Ascending aorta (tissue), 2 donors: ENCODE measurements at places on chromosomes 16 and 17. TPM values are rescaled to one million over a fixed set of nuclear protein-coding genes. Genes with fewer than 3 reads are reported as not detected.

TBC1D3I gene
- total RNA-seq = not detected

- no peak overlapping the region for H3K27ac ChIP-seq
- no peak for DNase-seq
- H3K4me1 ChIP-seq = peaks cover 10% of the 10 kb centered on the region
- no peaks in the 10 kb centered on the region for H3K36me3 ChIP-seq
Observed at GRCh38 chr17:55242476-55242875, 22.3 kb upstream of the HLF start.

- peaks cover 48% of the 10 kb centered on the region for H3K36me3 ChIP-seq
- H3K4me3 ChIP-seq = no peak overlapping the region
- no peak overlapping the region for H3K27ac ChIP-seq
- no peak for DNase-seq
- H3K4me1 ChIP-seq = peaks cover 12% of the 10 kb centered on the region
Observed at GRCh38 chr17:81888105-81888987, 3.0 kb downstream of the ALYREF start.

DNA sequence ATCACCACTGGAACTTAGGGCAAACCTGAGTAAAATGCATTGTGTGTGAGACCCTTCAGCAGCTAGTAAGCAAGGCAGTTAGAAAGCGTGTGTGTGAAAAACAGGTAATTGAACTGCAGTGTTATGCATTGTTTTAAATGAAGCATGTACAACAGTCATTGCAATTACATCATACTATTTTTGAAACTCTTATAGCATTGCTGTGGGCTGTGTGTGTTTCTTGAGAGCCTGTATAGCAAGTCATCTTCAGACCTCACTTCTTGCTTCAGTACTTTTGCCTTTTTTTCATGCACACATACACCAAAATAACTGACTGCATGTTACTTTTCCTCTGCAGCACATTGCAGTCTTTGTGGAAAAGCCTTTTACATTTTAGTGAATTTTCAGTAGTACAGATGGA is 19.2 kb downstream of the PTRH2 start:
- H3K36me3 ChIP-seq = peaks cover 86% of the 10 kb centered on the region
- H3K27ac ChIP-seq = no peak overlapping the region
- no peaks in the 10 kb centered on the region for H3K27me3 ChIP-seq
- H3K4me1 ChIP-seq = no peaks in the 10 kb centered on the region
- no peak for DNase-seq

DNA sequence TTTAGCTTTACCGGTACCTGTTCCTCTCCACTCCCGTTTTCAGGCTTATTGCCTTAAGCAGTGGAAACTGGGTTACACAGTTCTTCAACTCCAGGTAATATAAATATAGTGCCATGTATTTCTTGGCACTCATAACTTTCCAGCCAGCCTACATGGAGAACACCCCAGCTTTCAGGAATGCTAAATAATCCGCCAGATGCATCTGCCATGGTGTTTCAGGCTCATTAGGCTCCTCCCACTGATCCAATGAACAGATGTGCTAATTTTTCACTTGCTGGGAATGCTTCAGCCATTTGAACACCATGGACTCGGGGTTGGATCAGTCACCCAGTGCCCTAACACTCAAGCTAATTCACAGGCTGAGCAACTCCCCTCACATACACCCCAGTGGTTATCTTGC is 4.6 kb downstream of the ANKFN1 start:
- no peak overlapping the region for H3K27ac ChIP-seq
- no peaks in the 10 kb centered on the region for H3K27me3 ChIP-seq
- no peak for DNase-seq
- no peaks in the 10 kb centered on the region for H3K36me3 ChIP-seq
- no peaks in the 10 kb centered on the region for H3K4me1 ChIP-seq
- no peak overlapping the region for H3K4me3 ChIP-seq

DNA sequence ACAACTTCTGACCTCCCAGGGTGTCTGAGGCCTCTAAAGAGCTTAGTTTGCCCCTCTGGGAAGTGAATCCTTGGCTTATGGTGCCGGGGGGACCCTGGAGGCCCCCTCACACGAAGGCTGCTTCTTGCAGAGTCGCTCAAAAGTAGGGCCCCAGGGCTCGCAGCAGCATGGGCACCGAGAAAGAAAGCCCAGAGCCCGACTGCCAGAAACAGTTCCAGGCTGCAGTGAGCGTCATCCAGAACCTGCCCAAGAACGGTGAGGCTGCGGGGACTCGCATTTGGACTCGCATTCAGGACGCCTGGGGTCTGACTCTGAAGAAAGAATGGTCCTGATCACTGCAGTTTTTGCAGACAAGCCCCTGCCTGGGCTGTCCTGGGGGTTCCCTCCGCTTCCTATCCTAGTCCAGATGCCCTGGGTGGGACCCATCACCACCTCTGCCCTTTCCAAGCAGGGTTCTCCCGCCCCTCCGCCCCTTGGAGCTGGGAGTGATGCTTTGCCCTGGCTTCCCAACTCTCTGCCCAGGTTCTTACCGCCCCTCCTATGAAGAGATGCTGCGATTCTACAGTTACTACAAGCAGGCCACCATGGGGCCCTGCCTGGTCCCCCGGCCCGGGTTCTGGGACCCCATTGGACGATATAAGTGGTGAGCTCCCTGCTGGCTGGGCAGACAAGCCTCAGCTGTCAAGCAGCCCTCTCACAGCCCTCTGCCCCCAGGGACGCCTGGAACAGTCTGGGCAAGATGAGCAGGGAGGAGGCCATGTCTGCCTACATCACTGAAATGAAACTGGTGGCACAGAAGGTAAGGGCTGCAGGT is 698 bp downstream of the ACBD4 start:
- H3K36me3 ChIP-seq = no peaks in the 10 kb centered on the region
- DNase-seq = no peak
- H3K27me3 ChIP-seq = no peaks in the 10 kb centered on the region

DNA sequence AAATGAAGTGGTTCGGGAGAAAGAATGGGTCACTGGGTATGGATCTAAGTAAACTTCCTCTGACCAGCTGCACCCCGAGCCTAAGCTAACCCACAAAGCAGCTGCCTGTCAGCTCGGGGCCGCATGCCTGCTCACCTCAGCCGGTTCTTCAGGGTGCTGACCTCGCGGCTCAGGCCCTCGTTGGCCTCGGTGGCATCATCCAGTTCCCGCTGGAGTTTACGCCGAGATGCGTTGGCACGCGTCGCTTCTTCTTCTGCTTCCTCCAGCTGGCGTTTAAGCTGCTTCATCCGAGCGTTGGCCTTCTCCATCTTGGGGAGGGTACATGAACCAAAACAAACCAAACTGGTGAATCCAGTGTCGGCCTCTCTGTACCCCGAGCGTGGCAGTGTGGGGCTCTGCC is 41.1 kb downstream of the NDEL1 start:
- peaks cover 89% of the 10 kb centered on the region for H3K36me3 ChIP-seq
- no peak for DNase-seq
- no peak overlapping the region for H3K4me3 ChIP-seq
- peak overlapping the region; percentile 9 for H3K27ac ChIP-seq

DNA sequence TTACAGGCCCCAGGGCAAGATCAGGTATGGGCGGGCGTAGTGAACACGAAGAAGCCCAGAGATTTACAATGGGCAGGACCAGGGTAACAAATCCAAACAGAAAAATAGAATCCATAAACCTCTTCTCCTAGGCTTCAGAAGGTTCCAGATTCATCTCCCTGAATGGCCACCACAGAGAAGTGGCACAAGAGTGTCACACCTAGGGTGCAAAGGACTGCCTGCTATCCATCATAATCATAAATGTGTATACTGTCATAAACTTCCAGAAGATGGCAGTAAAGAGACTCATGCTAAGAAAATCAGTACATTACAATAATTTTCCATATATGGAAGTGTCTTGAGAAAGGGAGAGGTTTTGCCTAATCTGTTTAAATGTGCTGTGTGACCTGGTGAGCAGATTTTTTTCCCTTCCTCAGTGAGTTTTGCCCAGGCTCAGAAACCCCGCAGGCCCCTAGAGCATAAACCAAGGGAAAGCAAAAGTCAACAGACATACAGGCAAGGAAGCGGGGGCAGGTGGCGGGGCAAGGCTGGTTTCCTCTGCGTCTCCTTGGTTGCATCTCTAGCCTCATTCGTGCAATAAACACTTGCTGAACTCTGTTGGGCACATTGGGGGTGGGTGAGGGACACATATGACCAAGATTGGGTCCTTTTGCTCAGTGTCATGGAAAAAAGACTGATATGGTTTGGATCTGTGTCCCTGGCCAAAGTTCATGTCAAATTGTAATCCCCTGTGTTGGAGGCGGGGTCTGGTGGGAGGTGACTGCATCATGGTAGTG is 92.0 kb upstream of the CDH5 start:
- H3K27me3 ChIP-seq = no peaks in the 10 kb centered on the region
- H3K4me3 ChIP-seq = no peak overlapping the region
- H3K36me3 ChIP-seq = no peaks in the 10 kb centered on the region
- H3K27ac ChIP-seq = no peak overlapping the region
- no peaks in the 10 kb centered on the region for H3K4me1 ChIP-seq

- H3K27me3 ChIP-seq = no peaks in the 10 kb centered on the region
- H3K36me3 ChIP-seq = peaks cover 79% of the 10 kb centered on the region
- no peak overlapping the region for H3K27ac ChIP-seq
- no peak for DNase-seq
- H3K4me3 ChIP-seq = no peak overlapping the region
Observed at GRCh38 chr16:11550791-11551498, 35.8 kb downstream of the LITAF start.

DNA sequence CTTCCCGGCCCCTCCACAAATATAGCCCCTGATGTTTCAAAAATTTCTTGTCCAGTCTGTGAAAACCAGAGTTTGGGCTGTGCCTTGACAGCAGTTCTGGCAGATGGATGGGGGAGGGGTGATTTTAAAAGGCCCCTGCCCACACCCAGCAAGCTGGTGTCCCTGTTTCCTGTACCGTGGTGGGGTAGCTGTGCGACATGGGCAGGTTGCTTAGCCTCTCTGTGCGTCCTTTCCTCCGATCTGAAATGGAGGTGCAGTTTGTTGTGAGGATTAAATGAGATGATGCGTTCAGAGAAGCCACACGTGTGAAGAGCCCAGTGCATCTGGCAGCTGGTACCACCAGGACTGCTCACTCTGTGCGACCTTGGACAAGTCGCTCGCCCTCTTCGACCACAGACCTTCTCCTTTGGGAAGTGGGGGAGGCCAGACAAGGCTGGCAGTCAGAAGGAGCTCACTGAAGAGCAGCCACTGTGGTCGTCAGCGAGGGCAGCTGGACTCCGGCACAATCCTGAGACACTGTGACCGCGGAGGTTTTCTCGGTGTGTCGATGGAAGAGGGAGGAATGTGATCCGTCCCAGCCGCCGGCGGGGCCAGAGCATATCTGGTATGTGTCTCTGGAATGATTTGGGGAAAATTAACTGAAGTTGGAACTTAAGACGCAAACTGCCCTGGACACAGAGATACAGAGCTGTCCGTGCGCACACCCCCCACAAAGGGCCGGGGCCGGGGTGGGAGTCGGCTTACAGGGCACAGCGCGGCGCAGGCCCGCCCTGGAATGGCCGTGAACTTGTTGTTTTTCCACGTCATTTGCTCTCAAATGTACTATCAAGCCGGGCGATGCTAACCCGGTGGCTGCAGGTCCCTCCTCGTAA is 721 bp upstream of the WFIKKN2 start:
- no peaks in the 10 kb centered on the region for H3K36me3 ChIP-seq
- H3K27ac ChIP-seq = no peak overlapping the region
- no peaks in the 10 kb centered on the region for H3K27me3 ChIP-seq
- peak; percentile 60 for DNase-seq
- peak overlapping the region; percentile 64 for H3K4me3 ChIP-seq

DNA sequence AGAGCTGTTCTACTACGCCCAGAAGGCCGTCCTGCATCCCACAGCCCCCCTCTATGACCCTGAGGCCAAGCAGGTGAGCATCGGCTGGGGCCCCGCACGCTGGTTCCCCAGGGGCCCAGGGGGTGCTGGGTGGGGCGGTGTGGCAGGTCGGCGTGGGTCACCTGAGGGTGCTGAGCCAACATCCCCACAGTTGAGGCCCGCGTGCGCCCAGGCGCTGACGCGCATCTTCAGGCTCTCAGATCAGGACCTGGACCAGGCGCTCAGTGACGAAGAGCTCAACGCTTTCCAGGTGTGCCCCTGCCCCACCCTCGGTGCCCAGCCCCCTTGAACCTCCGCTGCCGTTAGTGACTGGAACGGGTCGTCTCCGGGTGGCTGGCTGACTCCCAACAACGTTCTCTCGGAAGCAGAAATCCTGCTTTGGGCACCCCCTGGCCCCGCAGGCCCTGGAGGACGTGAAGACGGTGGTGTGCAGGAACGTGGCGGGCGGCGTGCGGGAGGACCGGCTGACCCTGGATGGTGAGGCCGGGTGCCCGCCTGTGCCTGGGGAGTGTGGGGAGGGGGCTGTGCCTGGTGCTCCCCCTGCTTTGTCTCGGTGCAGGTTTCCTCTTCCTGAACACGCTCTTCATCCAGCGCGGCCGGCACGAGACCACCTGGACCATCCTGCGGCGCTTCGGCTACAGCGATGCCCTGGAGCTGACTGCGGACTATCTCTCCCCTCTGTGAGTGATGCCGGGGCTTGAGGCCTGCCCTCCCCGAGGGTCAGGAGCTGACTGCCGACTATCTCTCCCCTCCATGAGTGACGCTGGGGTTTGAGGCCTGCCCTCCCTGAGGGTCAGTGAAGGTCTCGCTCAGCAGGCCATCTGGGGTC is 2.8 kb downstream of the RHOT2 start:
- H3K27ac ChIP-seq = no peak overlapping the region
- no peaks in the 10 kb centered on the region for H3K27me3 ChIP-seq
- no peak overlapping the region for H3K4me3 ChIP-seq
- H3K4me1 ChIP-seq = peaks cover 17% of the 10 kb centered on the region
- peaks cover 45% of the 10 kb centered on the region for H3K36me3 ChIP-seq

GRCh38 chr16:69858191-69859104 is 92.7 kb upstream of the CLEC18A start:
- no peaks in the 10 kb centered on the region for H3K27me3 ChIP-seq
- H3K36me3 ChIP-seq = no peaks in the 10 kb centered on the region
- peak overlapping the region; percentile 86 for H3K27ac ChIP-seq
- peaks cover 39% of the 10 kb centered on the region for H3K4me1 ChIP-seq
- no peak overlapping the region for H3K4me3 ChIP-seq
- DNase-seq = no peak

DNA sequence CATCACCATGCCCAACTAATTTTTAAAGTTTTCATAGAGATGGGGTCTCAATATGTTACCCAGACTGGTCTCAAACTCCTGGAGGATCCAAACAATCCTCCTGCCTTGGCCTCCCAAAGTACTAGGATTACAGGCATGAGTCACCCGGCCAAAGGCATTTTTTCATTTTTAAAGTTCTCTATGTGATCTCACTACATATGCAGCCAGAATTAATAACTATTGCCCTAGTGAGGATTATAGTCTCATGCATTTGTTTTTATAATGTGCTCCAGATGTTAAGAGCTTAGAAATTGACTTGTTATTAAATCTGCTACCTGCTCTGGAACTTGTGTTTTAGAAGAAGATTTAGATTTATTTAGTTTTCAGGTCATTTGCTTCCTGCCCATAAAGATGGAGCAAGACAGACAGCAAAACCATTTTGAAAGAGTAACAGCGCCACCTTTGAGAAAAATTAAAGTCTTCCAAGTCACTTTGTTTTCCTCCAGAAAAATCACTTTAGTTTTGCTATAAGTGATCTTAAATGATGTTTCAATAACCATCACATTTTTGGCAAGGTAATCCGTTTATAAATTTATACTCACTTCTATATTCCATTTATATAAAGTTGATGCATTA is 79.5 kb downstream of the CA4 start:
- no peaks in the 10 kb centered on the region for H3K4me1 ChIP-seq
- no peak overlapping the region for H3K27ac ChIP-seq
- no peak overlapping the region for H3K4me3 ChIP-seq
- H3K27me3 ChIP-seq = no peaks in the 10 kb centered on the region
- peaks cover 21% of the 10 kb centered on the region for H3K36me3 ChIP-seq

- H3K4me1 ChIP-seq = no peaks in the 10 kb centered on the region
- H3K27me3 ChIP-seq = no peaks in the 10 kb centered on the region
- no peaks in the 10 kb centered on the region for H3K36me3 ChIP-seq
- H3K27ac ChIP-seq = no peak overlapping the region
- no peak for DNase-seq
Observed at GRCh38 chr16:78976212-78976611, 624.3 kb downstream of the MAF start.
